ENCODE measurements at places on chromosomes 4 and X.
A peak's percentile ranks its signal among the peaks of the same experiment; 100 is the strongest.

DNA sequence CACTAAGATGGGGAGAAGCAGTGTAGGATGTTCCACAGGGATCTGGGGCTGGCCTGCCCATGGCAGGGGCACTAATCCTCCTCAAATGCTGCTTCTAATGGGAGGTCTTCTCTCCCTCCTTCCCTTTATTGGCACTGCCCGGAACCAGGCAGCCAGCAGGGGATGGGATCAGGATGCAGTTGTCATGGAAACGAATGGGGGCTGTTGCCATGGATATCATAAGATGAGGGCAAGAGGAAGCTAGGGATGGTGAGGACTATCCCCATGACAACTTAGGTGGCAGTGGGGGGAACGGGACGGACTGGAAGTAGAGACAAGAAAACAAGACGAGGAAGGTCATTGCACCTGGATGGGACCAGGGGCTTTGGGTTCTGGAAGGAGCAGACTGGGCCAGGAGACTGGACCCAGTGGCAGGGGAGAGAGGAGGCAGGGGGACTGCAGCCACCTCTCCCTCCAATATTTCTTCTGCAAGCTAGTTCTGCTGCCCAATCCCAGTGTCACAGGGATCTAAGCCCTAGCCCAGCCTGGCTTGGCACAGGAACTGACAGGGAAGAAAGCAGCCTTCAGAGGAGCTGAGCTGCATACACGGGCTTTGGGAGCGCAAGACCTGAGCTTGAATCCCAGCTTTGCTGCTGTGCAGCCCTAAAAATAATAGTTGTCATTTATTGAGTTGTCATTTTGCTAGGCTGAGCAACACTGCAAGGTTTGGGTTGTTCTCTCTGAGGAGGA lies 19.0 kb downstream of the IQSEC2 start:
- DNase-seq: no peak

DNA sequence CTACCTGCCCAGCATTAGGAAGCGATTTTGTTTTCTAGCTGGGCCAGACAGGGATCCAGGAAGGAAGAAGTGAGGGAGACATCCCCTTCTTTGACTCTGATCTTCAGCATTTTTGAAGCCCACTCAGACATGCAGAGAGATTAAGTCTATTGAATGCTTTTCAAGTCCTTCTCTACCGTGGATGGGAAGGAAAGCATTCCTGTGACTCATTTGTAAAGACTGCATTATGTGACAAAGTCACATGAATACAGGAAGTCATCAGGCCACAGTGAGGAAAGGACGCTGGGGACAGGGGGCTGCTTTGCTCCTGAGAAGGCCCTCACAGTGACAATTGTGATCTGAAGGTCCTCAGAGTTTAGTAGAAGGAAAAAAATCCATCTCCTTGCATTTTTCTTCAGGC lies 67.4 kb upstream of the GBA3 start:
- DNase-seq: no peak

DNA sequence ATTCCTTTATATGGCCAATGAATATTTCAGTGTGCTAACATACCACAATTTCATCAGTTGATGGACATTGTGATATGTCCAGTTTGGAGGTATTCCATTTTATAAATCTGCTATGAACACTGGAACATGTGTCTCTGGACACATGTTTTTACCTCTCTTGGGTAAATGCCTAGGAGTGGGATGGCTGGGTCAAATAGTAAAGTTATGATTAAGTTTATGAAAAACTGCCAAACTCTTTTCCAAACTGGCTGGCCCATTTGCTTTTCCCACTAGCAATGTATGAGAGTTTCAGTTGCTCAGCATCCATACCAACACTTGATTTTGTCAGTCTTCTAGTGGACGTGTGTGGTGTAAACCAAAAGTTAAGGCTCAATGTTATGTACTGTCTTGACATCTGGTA lies 40.5 kb downstream of the CEP44 start:
- DNase-seq: no peak

DNA sequence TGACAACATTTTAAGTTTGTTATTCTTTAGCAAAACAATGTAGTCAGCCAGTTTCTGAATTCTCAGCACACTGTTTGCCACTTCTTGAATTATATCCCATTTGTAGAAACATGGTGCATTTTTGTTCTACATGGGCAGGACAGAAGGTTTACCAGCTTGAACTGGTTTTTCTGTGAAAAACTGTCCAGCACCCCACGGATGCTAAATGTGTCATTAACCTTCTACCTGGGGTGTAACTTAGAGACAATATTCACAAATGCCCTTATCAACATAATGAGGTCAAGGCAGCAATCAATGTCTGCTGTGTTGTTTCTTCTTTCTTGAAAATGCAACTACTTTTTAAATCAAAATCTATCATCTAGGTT lies 702.6 kb downstream of the CENPC start:
- DNase-seq: no peak

GRCh38 chr4:108433832-108434231 lies 186.5 kb upstream of the RPL34 start:
- peak; percentile 36 for DNase-seq

DNA sequence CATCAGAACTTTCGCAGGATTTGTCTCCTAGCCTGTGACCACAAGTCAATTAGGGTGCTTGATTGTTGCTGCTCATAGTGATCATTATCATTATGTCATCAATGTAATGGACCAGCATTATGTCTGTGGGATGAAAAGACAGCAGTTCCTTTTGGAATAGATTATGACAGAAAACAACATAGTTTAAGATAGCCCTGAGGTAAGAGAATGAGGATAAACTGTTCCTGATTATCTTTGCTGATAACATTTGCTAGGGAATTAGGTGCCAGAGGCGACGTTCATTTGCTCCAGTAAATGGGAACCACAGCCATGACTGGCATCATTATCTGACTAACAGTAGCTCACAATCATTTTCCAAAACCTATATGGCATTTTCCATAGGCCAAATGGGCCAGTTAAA lies 12.7 kb upstream of the THOC2 start:
- no peak for DNase-seq

DNA sequence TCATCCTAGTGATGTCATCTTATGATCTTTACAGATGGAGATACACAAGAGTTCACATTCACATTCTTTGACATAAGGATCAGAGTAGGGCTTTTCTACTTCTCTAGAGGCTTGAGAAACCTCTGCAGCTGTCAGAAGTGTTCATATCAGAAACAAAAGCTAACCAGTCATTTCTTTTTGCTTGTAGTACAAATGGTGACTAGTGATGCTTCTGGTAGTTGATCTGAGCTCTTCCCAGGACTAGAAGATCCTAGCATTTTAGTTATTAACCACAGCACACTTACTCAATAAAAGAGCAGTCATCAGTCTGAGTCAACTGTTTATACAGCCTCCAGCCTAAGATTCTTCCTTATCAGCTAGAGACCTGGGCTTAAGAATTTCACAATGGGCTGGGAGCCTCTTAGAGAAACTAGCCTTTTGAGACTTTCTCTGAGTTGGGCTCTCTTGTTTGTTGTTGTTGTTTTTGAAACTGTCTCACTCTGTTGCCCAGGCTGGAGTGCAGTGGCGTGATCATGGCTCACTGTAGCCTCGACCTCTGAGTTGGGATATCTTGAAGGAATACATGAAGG lies 84.1 kb downstream of the TMEM164 start:
- no peak for DNase-seq

DNA sequence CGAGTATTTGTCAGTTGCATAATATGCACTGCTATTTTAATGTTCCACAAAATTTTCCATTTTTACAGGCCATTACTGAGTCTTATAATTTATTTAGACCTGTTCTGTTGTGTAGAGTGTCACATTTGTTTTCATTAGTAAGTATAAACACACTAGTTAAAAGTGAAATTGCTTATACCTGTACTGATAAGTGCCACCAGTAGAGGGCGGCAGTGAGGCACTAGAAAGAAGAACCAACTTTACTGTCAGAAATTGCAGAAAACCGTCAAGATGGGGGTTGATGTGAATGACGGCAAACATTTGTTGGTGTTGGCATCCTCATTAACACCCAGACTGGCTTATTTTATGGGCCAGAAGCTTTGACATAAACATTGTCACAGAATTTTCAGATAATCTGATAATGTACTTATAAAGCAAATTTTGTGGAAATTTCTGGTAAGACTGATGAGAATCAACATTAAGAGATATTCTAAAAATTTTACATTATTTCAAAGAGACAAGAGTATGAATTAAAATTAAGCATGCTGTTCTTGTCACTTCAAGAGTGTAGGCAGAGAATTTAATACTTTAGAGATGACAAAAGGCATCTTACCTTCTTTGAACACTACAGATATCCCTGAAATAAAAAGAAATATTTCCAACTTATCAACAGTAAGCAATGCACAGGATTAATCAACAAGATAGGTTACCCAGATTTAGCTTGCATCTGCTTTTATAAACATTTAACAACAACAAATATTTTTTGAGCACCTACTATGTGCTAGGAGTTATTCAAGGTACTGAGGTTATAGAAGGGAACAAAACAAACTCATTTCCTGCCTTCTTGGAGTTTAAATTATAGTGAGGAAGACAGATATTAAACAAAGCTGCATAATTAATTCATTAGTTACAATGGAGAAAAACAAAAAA lies 24.9 kb downstream of the ALPK1 start:
- DNase-seq: peak; percentile 70

DNA sequence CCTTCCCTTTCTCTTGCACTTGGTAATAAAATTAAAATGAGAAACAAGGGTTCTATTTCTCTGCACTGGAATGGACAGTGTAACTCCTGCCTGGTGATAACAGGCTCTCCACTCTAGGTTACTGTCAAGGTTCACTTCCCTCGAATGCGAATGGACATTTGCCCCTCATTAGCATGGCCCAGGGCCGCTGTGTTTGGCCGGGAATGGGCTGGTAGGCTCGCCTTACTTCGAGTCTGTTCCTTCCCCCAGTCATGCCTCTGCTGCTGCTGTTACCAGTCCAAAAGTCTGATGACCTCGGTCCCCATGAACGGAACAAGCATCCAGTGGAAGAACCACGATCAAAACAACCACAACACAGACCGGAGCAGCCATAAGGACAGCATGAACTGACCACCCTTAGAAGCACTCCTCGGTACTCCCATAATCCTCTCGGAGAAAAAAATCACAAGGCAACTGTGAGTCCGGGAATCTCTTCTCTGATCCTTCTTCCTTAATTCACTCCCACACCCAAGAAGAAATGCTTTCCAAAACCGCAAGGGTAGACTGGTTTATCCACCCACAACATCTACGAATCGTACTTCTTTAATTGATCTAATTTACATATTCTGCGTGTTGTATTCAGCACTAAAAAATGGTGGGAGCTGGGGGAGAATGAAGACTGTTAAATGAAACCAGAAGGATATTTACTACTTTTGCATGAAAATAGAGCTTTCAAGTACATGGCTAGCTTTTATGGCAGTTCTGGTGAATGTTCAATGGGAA lies 61.5 kb downstream of the EDNRA start:
- DNase-seq: no peak

GRCh38 chr4:73257234-73257633 lies 1.4 kb downstream of the ANKRD17 start:
- DNase-seq: peak; percentile 74

DNA sequence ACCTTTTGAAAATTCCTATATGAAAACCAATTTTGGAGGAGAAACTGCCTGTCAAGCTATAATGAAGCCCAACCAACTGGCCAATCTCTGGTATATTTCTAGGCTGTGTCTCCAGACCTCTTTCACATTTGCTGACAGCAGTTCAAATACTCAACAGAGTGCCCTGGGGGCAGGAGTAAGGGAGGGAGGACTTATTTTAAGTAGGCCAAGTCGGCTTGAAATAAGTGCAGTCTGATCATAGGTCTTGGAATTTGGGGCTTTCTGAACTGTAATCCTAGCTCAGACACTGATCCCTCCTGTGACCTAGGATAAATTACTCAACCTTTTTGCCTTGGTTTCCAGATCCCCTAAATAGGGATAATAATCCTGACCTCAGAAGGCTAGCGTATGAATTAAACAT lies 59.4 kb upstream of the SLC7A11 start:
- no peak for DNase-seq

DNA sequence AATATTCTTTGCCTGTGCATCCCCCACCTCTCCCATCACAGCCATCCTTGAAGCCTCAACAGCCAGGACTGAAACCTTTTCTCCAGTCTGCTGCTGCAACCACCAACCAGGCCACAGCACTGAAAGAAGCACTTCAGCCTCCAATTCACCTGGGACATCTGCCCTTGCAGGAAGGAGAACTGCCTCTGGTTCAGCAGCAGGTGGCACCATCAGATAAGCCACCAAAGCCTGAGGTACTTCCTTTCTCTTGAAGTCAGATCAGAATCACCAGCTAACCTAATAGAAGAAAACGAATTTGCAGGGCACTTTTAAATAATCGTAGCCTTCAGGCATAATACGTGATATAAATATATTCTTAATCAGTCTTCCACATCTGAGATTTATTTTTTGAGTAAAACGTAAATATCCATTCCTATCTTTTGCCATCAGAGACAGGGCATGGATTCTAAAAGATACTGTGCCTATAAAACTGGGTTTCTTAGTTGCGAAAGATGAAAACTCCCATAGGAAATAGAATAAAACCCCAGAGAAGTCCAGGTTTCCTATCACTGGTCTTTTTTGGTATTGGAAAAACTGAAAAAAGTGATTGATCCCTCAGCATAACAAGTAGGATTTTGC lies 9.5 kb downstream of the AMBN start:
- peak; percentile 63 for DNase-seq

DNA sequence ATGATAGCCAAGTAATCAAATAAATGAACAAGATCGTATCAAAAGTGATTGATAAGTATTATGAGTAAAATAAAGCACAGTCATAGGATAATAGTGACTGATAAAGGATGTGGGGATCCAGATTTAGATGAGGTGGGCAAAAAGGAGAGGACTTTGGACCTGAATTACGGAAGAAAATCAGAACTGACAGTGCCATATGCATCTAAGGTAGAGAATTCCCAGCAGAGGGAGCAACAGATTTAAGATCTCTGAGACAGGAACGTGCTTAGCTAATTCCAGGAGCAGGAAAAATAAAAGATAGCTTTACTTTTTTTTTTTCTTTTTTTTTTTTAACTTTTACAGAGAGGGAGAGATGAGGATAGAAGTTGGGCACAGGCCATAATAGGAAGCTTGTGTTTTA lies 189.9 kb downstream of the NWD2 start:
- no peak for DNase-seq

- no peak for DNase-seq
These were observed 282.2 kb upstream of the SLIT2 start for GRCh38 chr4:19969492-19969891.

DNA sequence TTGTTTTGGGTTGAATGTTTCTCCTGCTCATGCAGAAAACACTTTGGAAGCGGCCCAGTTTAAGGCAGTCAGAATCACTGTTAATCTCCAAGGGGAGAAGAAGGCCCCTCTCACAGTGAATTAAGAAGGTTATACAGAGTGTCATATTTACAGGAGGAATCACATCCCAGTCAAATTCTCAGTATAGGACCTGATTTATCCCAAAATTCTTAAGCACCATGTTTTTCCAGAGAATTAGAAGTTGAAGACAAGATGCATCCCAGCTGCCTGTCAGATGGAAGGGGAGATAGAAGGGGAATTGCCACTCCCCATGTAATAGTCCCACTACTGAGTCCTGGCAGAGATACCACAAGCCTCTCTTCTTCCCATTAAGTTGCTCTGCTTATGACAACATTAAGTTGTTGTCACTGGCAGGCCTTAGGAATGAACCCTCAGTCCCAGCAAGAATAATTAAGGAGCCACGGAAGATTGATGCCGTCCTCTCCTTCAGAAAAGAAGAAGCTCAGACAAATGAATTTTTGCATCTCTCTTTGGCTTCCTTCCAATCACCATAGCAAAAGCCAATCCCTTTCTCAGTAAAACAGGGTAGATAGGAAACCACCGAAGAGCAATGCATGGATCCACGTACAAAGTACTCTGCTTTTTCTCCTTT lies 138.4 kb downstream of the LDB2 start:
- no peak for DNase-seq

GRCh38 chrX:68180579-68180978 lies 252.7 kb downstream of the OPHN1 start:
- DNase-seq: no peak
